ENCODE measurements at places on chromosomes 6 and 20. TPM values are rescaled to one million over a fixed set of nuclear protein-coding genes. Genes with fewer than 3 reads are reported as not detected.
A peak's percentile ranks its signal among the peaks of the same experiment; 100 is the strongest.

GRCh38 chr20:38920851-38921250 lies 5.4 kb upstream of the FAM83D start:
- no peak for DNase-seq

DNA sequence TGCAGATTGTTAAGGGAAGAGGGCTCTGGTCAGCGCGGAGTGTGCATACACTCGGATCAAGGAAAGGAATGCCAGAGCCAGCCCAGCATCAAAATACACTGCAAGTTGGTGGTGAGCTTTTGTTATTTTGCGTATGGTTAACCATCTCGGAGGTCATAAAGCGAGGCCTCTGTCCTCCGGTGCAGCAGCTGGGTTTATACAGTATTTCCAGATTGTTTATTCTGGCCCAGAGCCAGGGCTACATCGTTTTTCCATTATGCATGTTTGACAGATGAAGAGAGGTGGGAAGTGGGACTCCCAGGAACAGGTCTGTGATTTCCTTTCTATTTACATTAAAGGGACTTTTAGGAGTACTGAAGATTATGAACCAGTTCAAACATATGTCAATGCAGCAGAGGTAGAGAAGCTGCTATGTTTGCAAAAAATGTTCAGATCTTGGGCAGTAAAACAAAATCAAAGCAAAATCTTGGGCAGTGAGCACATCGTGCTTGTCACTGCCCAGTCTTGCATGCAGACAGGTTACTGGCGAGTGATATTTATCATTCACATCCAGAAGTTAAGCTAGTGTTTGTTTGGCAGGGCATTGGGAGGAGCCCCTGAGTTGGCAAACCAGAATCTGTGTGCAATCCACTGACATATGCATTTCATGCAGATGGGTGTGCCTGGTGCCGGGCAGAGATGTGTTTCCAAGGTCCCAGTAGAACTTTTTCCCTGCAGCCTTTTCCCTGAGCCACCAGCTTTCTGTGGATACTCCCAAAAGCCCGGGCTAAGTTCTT lies 256.3 kb upstream of the TAB2 start:
- DNase-seq, result peak; percentile 39

DNA sequence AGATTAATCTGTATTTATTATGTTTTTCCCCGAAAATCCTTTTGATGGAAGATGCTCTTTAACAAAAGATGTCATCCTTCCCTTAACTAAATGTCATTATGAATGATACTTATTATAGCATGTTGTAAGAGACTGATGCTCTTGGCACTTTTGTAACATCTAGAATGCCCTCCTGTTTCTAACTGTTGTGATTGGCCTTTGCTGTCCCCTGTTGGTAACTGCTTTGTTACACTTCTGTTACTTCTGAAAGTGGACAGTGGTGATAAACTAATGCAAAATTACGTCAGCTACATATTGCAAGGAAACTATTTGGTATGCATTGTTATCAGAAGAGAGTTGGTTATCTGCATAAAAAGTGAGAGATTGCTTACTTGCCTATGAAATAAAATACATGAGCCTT lies 5.8 kb downstream of the TTK start:
- DNase-seq, result no peak

HBS1L gene
- polyA plus RNA-seq, result 63.4 TPM

UNC5CL gene
- 2.9 TPM for polyA plus RNA-seq

GRCh38 chr20:51014797-51015722 lies 7.8 kb downstream of the KCNG1 start:
- no peak for DNase-seq

DNA sequence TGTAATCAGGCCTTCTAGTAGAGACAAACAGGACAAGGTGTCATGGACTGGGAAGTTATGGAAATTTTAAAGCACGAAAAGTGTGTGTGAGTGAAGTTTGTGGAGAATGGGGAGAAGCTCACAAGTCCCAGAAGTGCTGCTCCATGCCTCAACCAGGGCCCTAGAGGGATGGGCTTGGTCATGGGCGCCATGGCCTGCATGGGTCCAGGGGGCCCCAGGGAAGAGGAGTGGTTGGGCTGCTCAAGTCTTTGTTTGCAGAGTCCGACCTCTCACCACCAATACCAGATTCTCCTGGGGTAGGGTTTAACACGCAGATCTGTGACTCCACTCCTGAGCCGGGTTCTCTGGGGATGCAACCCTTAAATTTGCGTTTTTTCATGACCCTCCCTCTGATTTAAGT lies 88.4 kb downstream of the FAM120B start:
- DNase-seq, result no peak

DEFB112 gene
- not detected for polyA plus RNA-seq
